ENCODE measurements at places on chromosomes 7 and 10.

DNA sequence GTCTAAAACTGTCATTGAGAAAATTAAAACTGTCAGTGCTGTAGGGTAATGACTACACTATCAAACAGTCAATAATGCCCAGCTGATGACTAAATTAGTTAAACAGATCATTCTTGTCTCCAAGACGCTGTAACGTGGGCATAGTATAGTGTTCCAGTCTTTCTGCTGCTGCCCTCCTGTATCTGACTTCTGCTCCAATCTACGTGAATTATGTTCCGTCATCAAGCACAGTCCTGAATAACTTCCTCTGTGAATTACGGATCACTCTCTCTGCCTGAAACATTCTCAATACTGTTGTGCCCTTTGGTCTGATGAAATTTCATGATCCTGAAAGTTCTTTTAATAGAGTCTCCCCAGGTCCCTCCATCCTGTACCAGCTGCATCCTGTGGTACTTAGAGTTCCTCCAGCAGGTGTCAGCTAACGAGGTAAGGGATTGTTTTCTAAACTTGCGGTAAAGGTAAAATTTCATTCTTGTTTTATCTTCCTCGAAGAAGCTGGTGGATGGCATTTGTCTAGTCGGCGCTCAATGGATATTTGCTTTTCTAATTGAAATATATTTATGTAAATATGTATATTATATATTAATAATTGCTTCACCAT, 393.5 kb upstream of the ADARB2 start:
- no peak for DNase-seq

- DNase-seq, result peak; percentile 86
These were observed at the start of gene WDR91 for GRCh38 chr7:135211179-135211945. Gene WDR91 (minus strand): TSS chr7:135211526. CDS start chr7:135211502, 24 bp downstream.

DNA sequence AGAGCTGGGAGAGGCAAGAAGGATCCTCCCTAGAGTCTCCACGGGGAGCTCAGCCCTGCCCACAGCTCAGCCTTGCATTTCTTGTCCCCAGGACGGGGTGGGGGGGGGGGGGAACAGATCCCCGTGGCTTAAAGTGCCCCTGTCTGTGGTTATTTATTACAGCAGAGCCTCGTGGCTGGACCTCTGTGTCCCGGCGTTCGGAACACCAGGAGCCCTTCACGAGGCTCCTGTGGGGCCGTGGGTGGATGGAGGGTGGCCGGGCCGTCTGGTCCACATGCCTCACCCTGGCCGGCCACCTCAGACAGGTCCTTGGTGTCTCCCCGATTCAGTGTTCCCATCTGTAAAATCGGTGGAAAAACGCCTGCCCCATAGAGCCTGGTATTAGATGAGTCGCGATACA, 37.9 kb downstream of the FAM20C start:
- no peak for DNase-seq

GRCh38 chr10:79221110-79222051, 125.9 kb upstream of the PPIF start:
- DNase-seq, result no peak

DNA sequence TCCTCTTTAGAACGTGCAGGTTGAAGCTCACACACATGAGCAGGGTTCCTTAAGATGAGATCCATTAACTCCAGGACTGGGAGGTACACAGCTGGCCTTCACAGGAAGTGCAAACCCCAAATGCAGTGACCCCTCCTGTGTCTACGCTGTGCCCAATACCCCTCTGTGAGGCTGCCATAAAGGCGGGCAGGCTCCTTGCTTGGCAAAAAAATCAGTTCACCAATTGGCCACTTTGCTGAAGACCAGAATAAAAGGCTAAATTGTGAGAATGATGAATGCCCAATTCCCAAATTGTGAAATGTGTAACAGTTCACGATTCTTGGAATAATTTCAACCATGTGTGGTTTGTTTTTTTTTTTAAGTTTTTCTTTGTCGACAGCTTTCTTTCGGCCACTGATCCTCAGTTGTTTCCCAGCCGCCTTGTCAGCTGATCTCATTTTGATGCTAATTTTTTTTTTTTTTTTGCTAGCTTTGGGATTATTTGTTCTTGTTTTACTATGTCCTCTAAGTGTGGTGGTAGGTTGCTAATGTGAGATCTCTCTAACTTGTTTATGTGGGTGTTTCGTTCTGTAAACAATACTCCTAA, 101.9 kb upstream of the PRSS58 start:
- DNase-seq, result no peak

GRCh38 chr7:158001003-158001402, 586.6 kb downstream of the PTPRN2 start:
- no peak for DNase-seq

GRCh38 chr10:30556189-30556588, 73.4 kb downstream of the LYZL2 start:
- DNase-seq, result no peak

DNA sequence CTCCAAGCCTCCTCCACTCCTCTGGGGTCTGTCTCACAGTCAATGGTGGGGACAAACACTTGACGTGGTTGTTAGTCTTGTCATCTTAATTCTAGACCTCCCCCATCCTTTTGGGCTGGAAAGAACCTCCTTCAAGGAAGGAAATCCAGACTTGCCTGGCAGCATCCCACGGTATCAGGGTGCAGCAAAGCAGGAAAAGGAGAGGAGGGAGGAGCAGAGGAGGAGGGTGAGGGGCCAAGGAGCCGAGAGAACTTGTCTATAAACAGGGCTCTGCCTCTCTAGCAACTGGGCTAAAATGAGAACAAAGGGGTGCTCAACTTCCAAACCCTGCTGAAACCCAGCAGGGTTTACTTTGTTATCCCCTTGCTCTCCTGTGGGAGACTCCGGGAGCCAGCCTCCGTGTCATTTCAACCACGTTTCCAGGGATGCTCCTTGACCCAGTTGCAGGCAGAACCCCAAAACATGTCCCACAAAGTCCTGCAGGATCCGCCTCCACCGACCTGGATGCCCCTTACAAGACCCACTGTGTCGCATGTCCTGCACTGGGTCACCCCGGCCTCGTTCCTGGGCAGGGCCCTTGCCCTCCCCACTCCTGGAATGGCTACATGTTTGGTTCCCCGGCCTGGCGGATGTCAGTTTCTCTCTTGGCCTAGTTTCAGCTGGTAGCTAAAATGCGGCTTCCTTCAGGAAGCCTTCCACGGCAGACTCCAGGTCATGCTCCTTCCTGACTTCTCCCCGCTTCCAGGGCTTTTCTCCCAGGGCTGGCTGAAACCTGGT, 69.7 kb upstream of the MGMT start:
- no peak for DNase-seq

DNA sequence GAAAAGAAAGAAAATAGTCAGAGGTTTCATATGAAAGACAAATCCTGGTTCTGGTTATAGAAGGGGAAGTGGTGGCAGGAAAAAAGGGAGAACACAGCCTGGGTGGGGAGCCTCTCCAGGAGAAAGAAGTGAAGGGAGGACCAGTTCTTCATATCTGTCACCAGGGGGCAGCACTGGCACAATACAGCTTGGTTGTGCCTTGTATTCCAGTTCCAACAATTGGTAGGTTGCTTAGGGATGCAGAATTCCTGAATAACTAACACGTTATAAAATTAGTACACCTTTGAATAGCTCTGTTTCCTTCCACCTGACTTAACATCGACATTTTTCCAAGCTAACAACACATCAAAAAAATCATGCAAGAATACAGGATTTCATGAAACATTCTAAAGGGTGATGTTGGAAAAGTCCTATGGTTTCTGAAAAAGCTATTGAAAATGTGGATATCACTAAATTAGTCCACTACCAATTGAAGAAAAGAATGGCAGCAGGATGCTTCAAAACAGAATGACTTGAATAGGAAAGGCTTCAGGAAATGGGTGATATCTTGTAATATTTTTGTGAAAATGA, 52.9 kb downstream of the CYP26A1 start:
- no peak for DNase-seq

- DNase-seq, result no peak
These were observed 7.2 kb downstream of the TNS3 start for GRCh38 chr7:47574482-47575329.

DNA sequence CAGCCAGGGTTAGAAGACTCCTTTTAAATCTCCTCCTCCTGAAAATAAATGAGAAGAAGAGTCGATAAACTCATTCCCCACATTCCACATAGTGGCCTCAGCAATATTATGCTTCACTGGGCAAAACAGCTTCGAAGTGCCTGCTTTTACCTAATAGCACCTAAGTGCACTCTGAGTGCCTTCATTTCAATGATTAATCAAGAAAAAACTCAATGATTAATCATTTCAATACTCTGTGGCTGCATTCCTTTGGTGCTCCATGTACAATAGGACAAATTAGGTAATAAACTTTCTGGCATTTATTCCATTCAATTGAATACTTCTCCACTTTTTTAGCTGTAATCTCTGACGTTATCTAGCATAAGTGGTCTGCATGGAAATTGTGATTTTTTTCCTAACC, 174.6 kb downstream of the CCDC71L start:
- no peak for DNase-seq

DNA sequence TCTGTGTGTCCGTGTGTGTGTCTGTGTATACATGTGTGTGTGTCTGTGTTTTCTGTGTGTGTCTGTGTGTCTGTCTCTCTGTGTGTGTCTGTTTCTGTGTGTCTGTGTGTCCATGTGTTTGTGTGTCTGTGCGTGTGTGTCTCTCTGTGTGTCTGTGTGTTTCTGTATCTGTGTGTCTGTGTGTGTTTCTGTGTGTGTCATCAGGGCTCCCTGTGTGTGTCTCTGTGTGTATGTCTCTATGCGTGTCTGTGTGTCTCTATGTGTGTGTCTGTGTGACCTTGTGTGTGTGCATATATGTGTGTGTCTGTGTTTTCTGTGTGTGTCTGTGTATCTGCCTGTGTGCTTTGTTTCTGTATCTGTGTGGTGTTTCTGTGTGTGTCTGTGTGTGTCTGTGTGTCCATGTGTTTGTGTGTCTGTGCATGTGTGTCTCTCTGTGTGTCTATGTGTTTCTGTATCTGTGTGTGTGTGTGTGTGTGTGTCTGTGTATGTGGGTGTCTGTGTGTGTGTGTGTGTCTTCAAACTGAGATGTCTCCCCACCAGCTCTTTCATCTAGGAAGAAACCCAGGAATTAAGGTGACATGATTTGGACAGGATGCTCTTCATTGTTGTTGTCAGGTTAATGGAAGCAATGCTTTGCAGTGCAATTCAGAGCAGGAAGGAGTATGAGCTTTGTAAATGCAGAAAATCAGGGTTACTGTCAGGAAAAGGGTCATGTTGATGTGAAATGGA, 20.7 kb upstream of the PPIF start:
- no peak for DNase-seq

- no peak for DNase-seq
These were observed 613.9 kb upstream of the IGFBP3 start for GRCh38 chr7:46534664-46535588.

DNA sequence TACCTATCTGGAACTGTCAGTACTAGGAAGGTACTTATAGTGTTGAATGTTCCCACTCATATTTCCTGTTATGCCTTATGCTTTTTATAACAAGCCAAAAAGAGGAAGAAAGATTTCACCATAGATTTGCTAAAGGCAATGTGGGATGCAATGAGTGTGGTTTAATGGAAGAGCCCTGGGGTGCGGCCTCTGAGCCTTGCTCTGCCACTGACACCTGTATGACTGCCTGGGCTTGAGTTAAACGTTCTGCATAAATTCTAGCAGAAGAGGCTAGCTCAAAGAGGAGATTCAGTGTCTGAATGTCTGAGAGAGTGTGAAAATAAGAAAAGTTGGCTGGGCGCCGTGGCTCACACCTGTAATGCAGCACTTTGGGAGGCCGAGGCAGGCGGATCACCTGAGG, 143.8 kb downstream of the TPST1 start:
- no peak for DNase-seq

- peak; percentile 80 for DNase-seq
These were observed 619.2 kb upstream of the GALNT17 start for GRCh38 chr7:70512761-70513160.

DNA sequence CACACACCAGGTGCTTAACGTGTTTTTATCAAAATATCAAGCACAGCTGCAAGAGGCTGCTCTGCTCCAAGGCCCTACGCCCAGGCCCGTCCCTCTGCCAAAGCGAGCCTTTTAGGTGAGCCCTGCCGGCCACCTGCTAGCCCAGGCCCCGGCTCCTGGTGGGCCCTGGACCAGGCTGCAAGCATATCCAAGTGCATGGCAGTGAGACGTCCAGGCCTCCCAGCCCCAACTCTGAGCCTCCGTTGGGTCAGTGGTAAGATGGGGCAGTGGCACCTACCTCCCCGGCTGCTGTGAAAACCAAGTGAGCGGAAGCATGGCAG, 136.2 kb downstream of the LHPP start:
- no peak for DNase-seq

- no peak for DNase-seq
These were observed 35.5 kb downstream of the RAB19 start for GRCh38 chr7:140439359-140439758.

- DNase-seq, result no peak
These were observed 45.5 kb upstream of the DMBT1 start for GRCh38 chr10:122515022-122515424.

GRCh38 chr7:26584987-26585665, 279.3 kb downstream of the SKAP2 start:
- no peak for DNase-seq

- DNase-seq, result no peak
These were observed 28.0 kb downstream of the PRPF18 start for GRCh38 chr10:13614530-13615332.

DNA sequence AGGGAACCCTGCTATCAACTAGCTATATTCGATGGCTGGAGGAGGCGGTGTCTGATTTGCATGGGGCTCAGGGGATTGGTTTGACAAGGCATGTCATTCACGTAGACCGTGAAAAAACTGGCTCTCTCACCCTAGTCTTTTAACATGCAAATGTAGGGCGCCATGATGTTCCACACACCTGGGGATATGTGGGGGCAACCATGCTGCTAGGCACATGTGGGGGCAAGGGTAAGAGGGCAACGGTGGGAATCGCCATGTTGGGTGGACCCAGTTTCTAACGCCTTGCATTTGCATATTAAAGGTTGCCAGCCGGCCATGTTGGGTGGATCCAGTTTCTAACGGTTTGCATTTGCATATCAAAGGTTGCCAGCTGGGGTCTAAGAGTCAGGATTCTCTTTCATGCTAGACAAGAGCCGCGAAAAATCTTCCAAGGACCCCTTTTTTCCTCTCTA, 419.2 kb upstream of the NFE2L3 start:
- DNase-seq, result no peak

DNA sequence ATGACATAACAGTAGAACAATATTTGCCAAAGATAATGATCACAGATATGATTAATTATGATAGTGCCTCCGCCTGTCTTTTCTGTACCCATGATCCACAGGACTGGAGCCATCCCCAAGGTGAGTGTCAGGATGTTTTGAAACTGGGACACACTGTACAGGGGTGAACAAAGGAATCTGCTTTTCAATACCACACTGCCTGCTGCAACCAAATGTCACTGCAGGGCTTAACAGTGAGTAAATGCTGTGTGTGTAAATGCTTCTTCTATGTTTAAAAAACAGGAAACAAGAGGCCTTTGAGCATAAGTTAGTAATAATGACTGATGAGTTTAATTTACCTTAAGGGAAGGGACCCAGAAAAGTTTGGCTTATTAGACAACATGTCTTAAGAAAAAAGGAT, 65.2 kb downstream of the HBP1 start:
- no peak for DNase-seq

- no peak for DNase-seq
These were observed 754.1 kb downstream of the IPMK start for GRCh38 chr10:57513637-57514036.

GRCh38 chr10:97574374-97575126, 2.0 kb downstream of the ANKRD2 start:
- DNase-seq, result no peak

- no peak for DNase-seq
These were observed 213.6 kb downstream of the DGKI start for GRCh38 chr7:137633133-137633532.

- DNase-seq, result no peak
These were observed 118.3 kb downstream of the SEM1 start for GRCh38 chr7:96591159-96591899.

Measured in NCI-H524 (cell line).